ENCODE measurements at places on chromosomes 5 and 9.

GRCh38 chr5:88279584-88279983 is 10.9 kb upstream of the TMEM161B start:
- DNase-seq, result no peak

DNA sequence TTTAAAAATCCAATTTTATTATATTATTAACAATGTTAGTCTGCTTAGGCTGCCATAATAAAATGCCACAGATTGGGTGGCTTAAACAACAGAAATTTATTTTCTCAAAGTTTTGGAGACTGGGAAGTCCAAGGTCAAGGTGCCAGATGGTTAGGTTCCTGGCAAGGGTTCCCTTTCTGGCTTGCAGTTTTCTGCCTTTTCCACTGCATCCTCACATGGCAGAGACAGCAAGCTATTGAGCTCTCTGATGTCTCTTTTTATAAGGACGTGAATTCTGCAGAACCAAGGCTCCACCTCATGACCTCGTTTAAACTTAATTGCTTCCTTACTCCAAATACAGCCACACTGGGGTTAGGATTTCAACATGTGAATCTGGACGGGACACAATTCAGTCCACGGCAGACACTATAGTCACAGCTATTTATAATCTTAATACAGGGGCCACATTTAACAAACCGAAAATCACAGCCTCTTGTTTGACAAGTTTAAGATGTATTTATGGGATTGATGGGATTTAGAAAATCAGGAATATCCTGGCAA is 174.9 kb upstream of the PUM3 start:
- no peak for DNase-seq

DNA sequence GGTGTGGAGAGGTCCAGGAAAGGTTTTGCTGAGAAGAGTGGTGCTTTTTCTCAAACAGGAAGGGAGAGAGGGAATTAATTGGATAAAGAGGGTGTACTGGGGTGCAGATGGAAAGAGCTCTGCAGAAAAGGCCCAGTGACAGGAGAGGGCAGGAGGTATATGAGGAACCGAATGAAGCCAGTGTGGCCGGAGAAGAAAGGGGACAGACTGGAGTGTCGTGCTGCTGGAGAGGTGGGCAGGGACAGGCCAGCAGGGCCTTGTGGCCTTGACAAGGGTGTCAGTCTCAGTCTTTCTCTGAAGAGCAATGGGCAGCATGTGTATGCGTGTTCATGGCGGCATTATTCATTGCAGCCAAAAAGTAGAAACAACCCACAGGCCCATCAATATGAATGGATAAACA is 48.1 kb downstream of the ARHGEF37 start:
- DNase-seq, result no peak

DNA sequence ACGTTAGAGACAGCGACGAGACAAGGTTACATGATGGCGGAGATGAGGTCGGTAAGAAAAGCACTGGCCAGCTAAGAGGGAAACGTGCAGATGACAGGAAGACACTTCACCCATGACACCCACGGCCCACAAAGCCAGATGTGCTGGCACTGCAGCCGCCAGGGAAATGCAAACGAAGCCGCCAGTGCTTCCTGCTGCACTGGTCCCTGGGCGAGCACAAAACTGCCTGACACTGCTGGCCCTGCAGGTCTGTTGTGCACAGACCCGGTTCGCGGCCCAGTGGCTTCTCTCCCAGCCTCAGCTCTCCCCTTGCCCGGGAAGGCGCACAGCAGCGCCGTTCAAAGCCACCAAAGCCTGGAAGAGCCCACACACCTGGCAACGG is 20.3 kb downstream of the QSOX2 start:
- no peak for DNase-seq

- no peak for DNase-seq
These were observed 317.0 kb downstream of the ICE1 start for GRCh38 chr5:5739490-5739945.

GRCh38 chr5:99614888-99615287 is 686.1 kb upstream of the CHD1 start:
- no peak for DNase-seq

DNA sequence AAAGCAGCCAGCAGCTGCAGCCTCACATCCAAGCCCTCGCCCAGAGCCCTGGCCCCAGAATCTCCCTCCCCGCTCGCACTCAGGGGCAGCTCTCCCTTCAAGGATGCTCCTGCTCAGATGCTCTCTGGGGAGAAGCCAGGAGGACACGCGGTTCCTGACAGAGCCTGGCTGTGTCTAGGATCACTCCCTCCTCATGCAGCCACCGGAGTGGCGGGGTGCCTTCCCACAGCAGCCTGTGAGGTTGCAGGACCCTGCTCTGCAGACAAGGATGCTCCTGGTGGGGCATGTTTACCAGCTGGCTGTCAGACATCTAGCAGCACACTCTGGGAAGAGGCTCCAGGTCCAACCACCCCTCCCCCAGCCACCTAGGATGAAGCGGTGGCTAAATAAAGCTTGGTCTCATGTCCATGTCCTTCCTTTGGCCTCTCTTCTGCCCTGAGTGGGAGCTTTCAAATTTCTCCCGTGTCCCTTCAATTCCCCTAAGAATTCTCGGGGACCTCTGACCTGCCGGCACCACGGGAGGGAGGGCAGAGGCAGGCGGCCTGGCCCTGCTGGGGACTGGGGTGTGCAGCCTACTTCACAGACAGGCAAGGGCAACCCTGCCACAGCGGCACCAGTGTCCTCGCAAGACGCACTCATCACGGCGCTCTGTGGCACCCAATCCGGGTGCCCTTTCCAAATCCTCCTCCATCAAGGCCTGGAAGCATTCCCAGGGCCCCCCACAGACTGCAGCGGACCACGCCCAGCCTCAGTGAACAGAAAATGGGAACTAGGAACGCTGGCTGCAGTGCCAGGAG is 88.3 kb upstream of the SARDH start:
- no peak for DNase-seq

DNA sequence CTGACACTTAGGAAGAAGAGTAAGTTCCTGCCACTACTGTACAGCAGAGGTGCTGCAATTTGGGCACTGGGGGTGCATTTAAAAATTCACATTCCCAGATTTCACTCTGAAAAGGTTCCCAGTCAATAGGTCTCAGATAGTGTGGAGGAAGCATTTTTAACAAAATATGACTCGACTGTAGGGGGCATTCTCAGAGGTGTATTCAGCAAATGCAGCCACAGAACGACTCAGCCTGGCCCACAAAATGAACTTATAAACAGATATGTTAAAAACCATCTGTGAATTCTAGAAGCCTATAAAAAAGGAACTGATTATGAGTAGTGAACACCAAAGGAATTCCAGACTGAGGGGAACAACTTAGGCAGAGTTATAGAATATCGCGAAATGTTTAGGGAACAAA is 31.1 kb downstream of the MLLT3 start:
- DNase-seq, result no peak

DNA sequence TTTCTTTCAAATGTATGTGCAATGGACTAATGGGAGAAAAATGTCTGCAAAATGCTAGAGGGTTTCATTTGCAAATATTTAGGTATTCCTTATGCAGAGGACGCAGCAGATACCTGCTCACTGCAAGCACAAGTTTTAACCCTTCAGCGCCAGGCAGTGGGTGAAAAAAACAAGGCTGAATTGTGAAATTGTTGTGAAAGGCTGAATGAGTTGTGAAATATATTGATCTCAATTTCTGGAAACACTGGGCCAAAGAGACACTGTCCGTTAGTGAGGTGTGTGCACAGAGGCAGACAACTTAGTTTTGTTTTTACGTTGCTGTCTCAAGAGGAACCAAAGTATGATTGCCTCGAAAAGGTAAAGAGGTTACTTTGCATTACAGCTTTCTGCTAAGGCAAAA is 18.8 kb downstream of the FUBP3 start:
- no peak for DNase-seq

DNA sequence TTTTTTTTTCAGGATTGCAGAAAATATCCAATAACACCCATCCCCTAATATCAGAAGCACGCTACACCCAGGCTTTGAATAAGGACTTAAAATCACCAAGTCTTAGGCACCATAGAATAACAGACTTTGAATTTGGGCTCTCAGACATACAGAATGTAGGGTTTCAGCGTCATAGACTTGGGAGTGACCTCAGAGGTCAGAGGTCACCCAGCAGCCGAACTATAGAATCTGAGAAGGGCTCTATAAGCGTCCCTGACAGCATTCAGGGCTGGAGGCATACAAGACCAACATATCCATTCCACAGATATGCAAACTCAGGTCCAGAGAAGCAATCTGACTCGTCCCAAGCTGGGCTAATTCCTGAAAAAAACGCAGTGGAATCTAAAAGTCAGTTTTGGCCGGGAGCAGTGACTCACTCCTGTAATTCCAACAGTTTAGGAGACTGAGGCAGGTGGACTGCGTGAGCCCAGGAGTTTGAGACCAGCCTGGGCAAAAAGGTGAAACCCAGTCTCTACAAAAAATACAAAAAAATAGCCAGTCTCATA is 34.7 kb downstream of the SLC6A7 start:
- DNase-seq, result no peak
